A549 treated with CORT108297 at 1 μM for 4 hours (cell line): ENCODE measurements at places on chromosomes 6 and 20. TPM values are rescaled to one million over a fixed set of nuclear protein-coding genes. Genes with fewer than 3 reads are reported as not detected.

MUC22 gene
- 0.02 to 0.03 TPM (median 0.02 TPM) in 3 of 5 replicates, not detected in the others for total RNA-seq

MCHR2 gene
- not detected in 5 replicates for total RNA-seq

MMUT gene
- 4.7 to 7.7 TPM (median 5.8 TPM) in 5 replicates for total RNA-seq

ALDH5A1 gene
- 6.4 to 8.2 TPM (median 7.4 TPM) in 5 replicates for total RNA-seq
